ENCODE measurements at places on chromosomes 16 and 17.

GRCh38 chr17:13199425-13199824 is 181.6 kb upstream of the ELAC2 start:
- no peak overlapping the region for H3K27ac ChIP-seq
- H3K36me3 ChIP-seq, result no peaks in the 10 kb centered on the region
- H3K27me3 ChIP-seq, result no peaks in the 10 kb centered on the region
- DNase-seq, result no peak
- no peak overlapping the region for H3K4me3 ChIP-seq

- H3K27me3 ChIP-seq, result no peaks in the 10 kb centered on the region
- H3K4me1 ChIP-seq, result peaks cover 17% of the 10 kb centered on the region
- no peak overlapping the region for H3K4me3 ChIP-seq
- H3K36me3 ChIP-seq, result peaks cover 12% of the 10 kb centered on the region
- DNase-seq, result no peak
Measured at GRCh38 chr17:75488693-75489510, 26.4 kb downstream of the CASKIN2 start.

DNA sequence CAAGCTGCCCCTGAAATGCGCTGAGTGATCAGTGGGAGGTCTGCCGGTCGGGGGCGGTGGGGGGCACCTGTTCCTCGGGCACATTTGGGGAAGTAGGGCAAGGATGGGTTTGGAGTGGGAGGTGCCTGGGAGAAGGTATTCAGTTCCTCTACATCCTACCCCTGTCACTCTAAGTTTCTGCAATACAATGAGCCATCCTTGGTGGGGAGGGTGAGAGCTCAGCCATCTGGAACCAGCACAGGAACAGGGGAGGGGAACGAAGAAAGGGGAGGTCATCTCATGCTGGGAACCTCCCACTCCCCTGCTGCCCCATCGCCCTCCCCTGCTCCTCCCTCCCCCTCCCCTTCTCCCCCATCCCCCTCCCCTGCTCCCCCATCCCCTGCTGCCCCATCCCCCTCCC is 4.2 kb downstream of the DPH1 start:
- H3K27me3 ChIP-seq, result no peaks in the 10 kb centered on the region
- H3K4me3 ChIP-seq, result no peak overlapping the region
- no peak overlapping the region for H3K27ac ChIP-seq

DNA sequence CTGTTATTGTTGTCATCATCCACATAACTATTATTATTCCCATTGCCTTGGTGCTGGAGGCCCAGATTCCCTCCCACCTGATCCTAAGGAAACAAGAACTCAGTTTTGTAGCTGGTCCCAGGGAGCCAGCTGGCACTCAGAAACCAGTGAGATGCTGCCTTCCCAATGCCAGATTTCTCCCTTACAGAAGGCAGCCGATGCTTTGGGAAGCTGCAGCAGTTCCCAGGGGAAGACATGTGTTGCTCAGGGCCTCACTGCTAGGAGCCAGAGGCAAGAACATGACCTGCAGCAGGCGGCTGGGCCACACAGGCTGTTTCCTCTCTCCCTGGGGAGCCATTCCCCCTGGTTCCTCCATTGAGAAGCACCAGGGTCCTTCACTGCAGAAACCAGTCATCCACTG is 59.9 kb upstream of the GRIN2A start:
- DNase-seq, result no peak
- peaks cover 6% of the 10 kb centered on the region for H3K27me3 ChIP-seq
- H3K4me1 ChIP-seq, result peaks cover 6% of the 10 kb centered on the region
- H3K36me3 ChIP-seq, result no peaks in the 10 kb centered on the region

- DNase-seq, result no peak
- H3K27me3 ChIP-seq, result peaks cover 22% of the 10 kb centered on the region
- no peaks in the 10 kb centered on the region for H3K36me3 ChIP-seq
- H3K27ac ChIP-seq, result no peak overlapping the region
- no peak overlapping the region for H3K4me3 ChIP-seq
Measured at GRCh38 chr16:10156099-10156498, 26.1 kb downstream of the GRIN2A start.

GRCh38 chr17:49409066-49409465 is 5.6 kb downstream of the PHB1 start:
- H3K27ac ChIP-seq, result no peak overlapping the region
- H3K27me3 ChIP-seq, result no peaks in the 10 kb centered on the region
- H3K36me3 ChIP-seq, result peaks cover 41% of the 10 kb centered on the region

GRCh38 chr17:34843682-34844081 is 117.6 kb downstream of the CCT6B start:
- DNase-seq, result no peak
- no peaks in the 10 kb centered on the region for H3K36me3 ChIP-seq
- peaks cover 6% of the 10 kb centered on the region for H3K27me3 ChIP-seq
- H3K4me1 ChIP-seq, result peaks cover 5% of the 10 kb centered on the region
- H3K4me3 ChIP-seq, result no peak overlapping the region
- no peak overlapping the region for H3K27ac ChIP-seq

GRCh38 chr16:23682181-23682580 is 3.5 kb downstream of the PLK1 start:
- no peak overlapping the region for H3K4me3 ChIP-seq
- peaks cover 12% of the 10 kb centered on the region for H3K4me1 ChIP-seq
- H3K27me3 ChIP-seq, result no peaks in the 10 kb centered on the region
- H3K27ac ChIP-seq, result no peak overlapping the region
- no peak for DNase-seq

DNA sequence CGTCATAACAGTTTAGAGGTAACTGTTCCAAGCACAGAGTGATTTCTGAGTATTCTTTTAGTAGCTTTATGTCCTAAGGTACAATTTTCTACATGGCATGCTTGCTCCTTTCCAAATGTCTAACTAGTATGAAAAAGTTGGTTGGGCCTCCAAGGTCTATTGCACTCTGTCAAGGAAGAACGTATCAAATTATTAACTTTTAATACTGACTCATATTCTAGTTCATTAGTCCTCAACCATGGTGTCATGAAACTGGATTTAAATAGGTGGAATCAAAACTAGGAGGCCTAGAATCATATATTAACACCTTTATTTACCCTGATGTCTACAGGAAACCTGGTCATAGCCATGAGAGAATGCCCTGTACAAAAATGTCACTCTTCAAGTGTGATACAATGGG is 61.4 kb downstream of the STH start:
- no peak overlapping the region for H3K4me3 ChIP-seq
- peaks cover 13% of the 10 kb centered on the region for H3K36me3 ChIP-seq
- no peak for DNase-seq
- H3K4me1 ChIP-seq, result peaks cover 8% of the 10 kb centered on the region
- H3K27me3 ChIP-seq, result no peaks in the 10 kb centered on the region
